Activated T-cell treated with anti-CD3 and anti-CD28 coated beads, Interleukin-2, amount 50 U/mL, for 72 hours (primary cell): ENCODE measurements at places on chromosomes 7 and 10. TPM values are rescaled to one million over a fixed set of nuclear protein-coding genes. Genes with fewer than 3 reads are reported as not detected.

ACSL5 gene
- total RNA-seq, result 49.5 TPM

MALRD1 gene
- not detected for total RNA-seq

DNA sequence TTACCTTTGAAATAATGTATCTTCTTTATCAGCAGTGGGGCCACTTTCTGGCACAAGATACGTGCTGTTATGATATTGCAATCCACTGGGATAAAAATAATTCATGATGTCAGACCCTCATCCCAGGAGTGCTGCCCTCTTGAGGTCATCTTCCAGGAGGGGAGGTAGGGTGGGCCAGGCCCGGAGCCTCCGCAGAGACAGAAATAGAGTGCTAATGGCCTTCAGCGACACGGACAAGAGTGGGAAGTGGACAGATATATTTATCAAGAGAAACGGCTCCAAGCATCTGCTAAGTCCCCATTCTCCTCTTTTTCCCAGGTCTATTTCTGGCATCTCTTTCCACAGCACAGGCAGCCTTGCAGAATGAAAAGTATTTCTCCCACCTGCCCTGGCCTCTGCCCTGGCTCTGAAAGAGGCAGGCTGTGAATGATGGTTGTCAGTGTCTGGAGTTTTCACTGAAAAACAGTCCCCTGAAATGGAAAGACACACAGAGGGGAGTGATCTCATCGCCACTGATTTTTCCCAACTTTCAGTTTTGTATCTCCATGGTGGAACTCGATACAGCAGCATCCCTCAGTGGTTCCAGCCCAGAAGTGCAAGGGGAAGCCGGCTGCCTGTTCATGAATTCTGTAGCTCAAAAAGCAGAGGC lies 251.7 kb upstream of the MYO3A start:
- DNase-seq, result no peak

GRCh38 chr7:86280150-86280549 lies 363.6 kb upstream of the GRM3 start:
- DNase-seq, result no peak

GRCh38 chr10:131961777-131962662 lies 19.7 kb downstream of the BNIP3 start:
- no peak for DNase-seq

DNA sequence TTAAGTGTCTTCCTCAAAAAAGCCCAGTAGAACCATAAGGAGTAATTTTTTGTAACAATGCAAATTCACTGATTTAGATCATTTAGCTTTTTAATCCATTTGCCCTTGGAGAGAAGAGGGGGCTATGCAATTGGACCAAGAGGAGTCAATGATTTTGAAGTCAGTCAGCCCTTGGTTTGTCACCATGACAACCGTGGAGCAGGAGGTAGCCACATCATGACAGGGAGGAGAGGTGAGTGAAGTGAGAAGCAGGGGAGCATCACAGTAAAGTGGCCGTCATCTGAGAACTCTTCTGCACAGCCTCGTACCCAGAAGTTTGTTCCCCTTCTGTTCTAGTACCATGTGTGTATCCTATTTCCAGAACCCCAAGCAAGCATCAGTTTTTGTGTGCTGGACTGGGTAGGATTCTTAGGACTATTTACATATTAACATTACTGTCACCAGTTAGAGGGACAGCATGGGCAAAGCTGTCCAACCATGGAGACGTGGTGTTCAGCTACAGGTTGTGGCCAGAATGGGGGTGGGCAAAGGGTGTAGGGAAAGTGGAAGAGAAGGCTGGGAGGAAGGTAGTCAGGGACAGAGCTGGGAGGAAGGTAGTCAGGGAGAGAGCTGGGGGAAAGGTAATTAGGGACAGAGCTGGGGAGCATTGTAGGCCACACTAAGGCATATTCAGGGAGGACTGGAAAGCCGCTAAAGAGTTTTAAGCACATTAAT lies 13.1 kb downstream of the UBE3C start:
- no peak for DNase-seq

- DNase-seq, result no peak
Observed at GRCh38 chr7:39084349-39084748, 106.6 kb downstream of the POU6F2 start.
